ENCODE measurements at places on chromosomes 3 and 15.

DNA sequence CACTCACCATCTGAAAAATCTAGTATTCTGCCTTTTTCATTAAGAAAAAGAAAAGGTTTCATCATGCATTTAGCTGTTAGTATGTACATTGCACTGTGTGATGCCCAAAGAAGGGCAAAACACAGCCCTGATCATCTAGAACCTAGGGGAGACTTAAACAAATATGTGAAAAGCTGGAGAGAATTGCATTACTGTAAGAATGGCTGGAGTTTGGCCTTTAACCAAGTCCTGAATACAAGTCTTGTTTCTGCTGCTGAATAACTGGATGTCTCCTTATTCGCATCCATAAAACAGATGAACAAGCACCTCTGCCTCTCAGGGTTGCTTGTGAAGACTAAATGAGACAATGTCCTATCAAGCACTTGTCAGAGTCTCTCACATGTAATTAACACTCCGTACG is 233.4 kb upstream of the LRTM1 start:
- DNase-seq, result no peak

DNA sequence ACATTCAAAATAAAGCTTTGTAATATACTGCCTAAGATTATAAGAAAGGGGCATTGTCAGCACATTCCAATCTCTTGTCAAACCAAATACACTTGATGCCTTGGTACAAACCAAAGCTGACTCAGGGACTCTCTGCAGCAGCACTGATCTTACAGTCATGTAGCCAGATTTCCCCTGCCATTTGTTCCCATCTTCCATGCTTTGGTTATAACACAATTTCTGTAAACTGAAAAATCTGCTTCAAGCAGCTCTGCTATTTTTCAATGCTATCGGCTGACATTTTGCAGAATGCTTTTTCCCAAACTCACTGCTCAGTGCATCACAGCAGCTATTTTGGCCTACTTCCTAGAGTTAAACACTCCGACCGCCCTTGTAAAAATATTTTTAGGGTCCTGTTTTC is 18.2 kb downstream of the PLOD2 start:
- DNase-seq, result no peak

- DNase-seq, result no peak
Observed at GRCh38 chr3:64856106-64856505, 168.3 kb upstream of the ADAMTS9 start.

DNA sequence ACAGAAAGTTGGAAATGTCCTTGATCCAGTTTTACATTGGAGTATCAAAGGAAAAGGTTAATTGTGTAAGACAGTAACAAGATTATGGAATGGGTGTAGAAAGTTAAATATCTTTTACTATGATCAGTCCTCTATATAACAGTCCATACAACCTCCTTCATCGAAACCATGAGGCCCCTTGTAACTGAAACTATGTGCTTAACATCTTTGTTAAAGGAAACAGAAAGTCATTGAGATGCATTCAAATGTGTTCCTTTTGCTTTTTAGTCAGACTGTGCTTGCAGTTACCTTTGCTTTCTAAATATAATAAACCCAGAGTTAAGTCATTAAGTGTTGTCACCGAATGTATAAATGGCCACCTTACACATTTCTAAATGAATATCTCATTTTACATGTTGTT is 1298.5 kb downstream of the ROBO2 start:
- no peak for DNase-seq

DNA sequence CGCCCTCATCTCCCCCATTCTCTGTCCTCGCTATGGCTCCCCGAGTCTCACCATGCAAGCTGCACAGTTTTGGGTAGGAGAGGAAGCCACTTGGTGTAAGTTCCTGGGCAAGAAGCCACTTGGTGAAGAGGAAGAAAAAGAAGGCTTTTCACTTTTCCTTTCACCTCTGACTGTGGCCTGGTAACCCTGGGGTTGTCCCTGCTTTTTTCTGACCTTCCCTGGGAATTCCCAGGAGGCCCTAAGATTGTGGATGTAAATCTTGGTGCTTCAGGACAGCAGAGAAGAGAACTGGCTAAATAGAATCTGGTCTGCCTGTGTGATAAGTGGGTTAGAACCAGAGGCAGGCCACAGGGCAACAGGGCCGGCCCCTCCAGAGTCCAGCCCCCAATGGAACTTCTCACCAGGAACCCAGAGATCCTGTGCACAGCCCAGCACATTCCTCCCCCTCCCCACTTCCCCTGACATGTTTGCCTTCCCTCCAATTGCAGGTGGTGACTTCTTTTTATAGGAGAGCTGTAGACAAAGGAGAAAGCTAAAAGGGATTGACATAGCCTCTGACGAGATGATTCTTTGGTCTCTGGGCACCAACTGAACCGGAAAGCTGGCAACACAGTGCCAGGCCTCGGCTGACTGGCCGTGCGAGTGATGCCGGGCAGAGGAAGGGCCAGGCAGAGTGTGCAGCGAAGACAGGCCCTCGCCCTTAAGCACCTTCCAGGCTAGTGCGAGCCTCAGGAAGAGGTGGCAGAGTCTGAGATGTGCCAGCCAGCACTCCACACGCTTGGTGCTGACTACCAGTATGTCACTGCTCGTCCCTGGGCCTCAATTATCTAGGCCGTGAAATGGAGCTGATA is 19.4 kb upstream of the SKOR1 start:
- no peak for DNase-seq

- DNase-seq, result no peak
Observed at GRCh38 chr3:128447561-128448013, 19.1 kb downstream of the DNAJB8 start.

DNA sequence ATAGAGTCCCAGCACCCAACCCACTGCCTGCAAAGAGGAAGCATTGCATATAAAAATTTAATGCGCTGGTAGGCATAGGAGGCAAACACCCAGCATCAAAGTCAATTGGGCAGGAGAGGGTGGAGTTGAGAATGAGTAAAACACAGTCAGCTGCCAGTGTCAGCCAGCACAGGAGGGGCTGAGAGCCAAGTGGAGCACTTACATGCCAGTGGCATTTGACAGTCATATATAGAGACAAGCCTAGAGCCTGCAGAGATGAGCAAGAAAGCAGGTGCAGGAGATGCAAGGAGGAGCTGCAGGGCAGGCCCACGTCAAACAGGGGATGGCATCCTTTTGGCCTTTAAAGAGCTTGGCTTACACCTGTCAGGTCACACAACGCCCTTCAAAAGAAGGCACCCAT is 27.6 kb upstream of the ZFAND6 start:
- DNase-seq, result no peak

- no peak for DNase-seq
Observed at GRCh38 chr3:141764986-141765385, 1.8 kb downstream of the GRK7 start.

GRCh38 chr3:151259664-151260063 is 18.7 kb downstream of the P2RY14 start:
- DNase-seq, result no peak

DNA sequence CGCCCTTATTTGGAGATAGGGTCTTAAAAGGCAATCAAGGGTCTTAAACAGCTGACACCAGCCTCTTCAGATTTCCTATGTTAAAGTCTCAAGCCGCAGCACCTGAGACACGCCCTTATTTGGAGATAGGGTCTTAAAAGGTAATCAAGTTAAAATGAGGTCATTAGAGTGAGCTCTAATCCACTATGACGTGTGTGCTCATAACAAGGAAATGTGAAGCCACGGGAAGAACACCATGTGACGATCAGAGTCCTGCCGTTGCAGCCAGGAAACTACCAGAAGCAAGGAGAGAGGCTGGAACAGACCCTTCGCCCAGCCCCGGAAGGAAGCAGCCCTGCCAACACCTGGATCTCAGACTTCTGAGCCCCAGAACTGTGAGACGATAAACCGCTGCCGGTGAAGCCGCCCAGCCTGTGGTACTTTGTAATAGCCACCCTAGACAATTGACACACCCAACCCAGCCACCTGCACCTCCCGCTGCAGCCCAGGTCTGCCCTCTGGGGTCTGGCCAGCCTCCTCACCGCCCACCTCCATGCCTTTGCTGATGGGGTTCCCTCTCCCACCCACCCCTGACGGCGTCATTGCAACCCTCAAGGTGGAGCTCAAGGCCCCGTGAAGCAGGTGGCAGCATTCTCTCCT is 137.9 kb downstream of the MEGF11 start:
- peak; percentile 41 for DNase-seq

DNA sequence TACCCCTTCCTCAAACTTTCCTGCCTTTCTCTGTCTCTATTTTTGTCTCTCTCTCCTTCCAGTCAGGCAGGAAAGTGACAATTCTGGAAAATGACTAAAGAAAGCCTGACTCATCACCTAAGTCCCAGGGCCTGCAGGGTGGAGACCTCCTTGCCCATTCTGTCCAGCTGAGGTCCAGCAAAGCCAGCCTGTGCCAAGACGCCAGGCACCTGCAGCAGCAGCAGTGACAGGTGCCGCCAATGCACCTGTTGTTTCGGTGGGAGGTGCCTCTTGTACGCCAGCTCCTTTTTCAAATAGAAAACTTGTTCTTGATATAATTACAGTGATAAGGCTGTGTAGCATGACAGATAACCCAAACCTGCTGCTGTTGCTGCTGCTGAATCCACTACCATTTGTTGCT is 501.3 kb downstream of the NTRK3 start:
- no peak for DNase-seq

- DNase-seq, result no peak
Observed at GRCh38 chr3:189839576-189839975, 208.4 kb downstream of the TP63 start.

- DNase-seq, result no peak
Observed at GRCh38 chr15:27499191-27499590, 528.2 kb downstream of the GABRG3 start.

GRCh38 chr3:96970211-96970610 is 155.8 kb downstream of the EPHA6 start:
- DNase-seq, result no peak

DNA sequence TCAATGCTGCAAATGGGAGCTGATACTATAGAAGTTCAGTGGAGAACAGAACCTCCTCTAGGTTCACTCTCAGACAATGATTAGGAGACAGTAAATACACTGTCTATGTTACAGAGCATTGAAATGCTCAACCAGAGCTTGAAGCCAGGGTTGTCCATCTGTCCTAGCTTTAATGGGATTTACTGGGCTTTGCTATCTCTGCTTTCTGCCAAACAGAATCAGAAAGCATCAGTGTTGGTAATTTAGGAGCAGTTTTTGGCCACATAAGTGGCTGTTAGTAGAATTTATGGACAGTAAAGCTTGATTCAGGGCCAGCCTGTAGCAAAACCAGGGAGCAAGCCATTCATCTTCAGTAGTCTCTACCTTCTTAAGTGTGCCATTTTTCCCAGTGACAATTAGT is 396.3 kb downstream of the LSAMP start:
- no peak for DNase-seq

DNA sequence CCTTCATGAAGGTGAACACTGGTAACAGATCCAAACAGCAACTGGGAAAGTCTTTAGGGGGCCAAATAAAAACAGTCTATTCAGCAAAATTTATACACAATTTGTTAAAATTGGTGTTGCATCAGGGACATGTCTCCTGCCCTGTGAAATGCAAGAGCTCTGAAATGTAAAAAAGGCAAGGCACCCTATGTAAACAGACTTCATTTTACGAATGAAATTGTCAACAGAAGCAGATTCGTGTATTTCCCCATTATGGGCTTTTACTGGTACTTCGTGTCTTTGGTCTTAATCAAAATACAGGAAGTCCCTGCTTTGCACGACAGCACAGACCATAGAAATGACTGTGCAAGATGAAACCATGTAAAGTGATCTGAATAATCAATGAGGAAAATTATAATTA is 127.3 kb upstream of the THBS1 start:
- DNase-seq, result no peak

- DNase-seq, result no peak
Observed at GRCh38 chr15:66961407-66961884, 104.0 kb upstream of the SMAD3 start.

DNA sequence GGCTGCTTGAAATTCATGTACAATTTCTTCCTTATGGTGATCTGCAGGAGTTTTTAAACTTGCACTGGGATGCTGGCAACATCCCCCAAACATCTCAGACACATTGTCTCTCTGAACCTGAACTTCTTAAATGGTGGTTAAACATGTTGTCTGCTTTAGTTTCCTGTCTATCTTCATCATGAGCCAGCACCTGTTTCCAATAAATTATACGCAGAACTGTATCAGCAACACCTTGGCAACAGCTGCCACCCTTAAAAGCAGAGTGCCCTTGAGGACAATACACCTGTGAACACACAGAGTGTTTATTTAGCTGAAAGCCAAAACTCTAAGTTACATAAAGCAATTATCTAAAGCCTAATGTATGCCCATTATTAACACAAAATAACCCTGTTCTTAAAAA is 242.9 kb downstream of the WNT5A start:
- no peak for DNase-seq

GRCh38 chr3:4834403-4834866 is 144.8 kb upstream of the BHLHE40 start:
- peak; percentile 65 for DNase-seq

DNA sequence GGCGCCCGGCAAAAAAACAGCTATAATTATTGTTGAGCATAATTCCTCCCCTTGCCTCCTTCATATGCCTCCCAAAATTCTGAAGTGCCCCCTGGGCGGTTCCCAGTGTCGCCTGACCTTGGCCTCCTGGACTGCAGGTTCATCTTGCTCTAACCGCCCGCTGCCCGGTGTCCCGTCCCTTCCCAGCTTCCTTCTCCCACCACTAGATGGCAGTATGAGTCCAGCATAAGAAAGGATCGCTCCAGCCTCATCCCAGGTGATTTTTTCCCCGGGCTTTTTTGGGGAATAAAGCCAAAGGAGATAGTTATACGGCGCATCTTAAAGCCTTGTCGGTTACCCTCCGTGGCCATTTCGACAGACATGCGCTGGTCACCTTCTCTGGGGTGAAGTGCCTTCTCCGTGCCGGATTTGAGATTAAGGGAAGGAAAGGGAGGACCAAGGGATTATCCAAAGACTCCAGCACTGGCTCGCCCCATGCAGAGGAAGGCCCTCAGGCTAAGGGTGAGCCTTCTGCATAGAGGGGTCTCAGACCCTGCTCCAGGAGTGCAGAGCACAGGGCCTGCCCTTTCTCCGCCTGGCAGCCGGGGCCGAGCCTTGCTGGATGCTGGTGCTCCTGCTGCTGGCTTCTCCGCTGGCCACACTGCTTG is 45.8 kb upstream of the TRA2B start:
- peak; percentile 45 for DNase-seq

DNA sequence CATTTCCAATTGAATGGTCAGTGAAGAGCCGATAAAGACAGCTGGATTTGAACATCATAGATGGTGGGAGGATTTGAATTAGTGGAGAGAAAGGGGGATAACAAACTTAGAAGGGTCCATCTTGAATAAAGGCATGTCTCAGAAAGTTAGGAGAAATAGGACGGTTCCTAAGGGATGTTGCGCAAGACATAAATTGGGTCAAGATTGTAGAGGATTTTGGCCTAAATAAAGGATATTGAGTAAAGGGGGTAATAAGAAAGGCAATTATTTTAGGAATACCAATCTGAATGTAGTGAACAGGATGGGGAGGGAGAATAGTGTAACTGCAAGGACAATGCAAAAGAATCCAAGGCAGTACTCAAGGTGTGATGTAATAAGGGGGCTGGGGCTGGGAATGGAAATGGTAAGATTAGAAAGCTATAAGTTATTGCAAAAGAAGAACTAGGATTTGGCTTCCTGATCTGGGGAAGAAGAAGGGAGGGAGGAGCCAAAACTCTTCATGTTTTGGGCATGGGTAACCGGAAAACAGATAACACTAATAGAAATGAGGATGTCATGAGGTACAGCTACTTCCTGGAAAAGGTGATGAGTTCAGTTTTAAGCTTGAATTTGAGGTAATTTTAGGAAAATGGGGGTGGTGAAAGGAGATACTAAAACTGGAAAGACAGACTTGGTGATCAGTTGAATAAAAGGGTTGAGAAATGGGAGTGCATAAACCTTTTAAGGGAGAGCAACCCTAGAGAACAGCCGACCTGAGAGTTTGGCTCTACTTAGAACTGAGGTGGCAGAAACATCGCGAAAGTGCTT is 17.3 kb upstream of the TRPC1 start:
- DNase-seq, result no peak

- DNase-seq, result peak; percentile 53
Observed at GRCh38 chr3:169812332-169813235, at the start of the genes LRRC34 and LRRIQ4. LRRC34 (minus strand) TSS chr3:169812904; CDS start chr3:169812548, 356 bp downstream. LRRIQ4 (plus strand) TSS chr3:169812870; CDS start chr3:169821922, 9,052 bp downstream.
